Central memory CD8-positive, alpha-beta T cell (primary cell): ENCODE measurements at places on chromosomes 1 and 21.

DNA sequence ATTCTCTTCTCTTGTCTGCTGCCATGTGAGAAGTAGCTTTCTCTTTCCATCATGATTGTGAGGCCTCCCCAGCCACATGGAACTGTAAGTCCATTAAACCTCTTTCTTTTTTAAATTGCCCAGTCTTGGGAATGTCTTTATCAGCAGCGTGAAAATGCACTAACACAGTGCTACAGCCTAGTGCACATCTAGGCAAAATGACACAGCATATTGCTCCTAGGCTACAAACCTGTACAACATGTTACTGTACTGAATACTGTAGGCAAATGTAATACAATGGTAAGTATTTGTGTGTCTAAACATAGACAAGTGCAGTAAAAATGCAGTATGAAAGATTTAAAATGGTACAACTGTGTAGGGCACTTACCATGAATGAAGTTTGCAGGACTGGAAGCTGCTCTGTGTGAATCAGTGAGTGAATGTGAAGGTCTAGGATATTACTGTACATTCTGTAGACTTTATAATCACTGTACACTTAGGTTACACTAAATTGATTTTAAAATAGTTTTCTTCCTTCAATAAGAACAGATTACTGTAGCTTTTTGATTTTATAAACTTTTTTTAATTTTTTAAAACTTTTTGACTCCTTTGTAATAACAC, 69.4 kb downstream of the RGS21 start:
- H3K4me1 ChIP-seq, result no peaks in the 10 kb centered on the region
- H3K27ac ChIP-seq, result no peak overlapping the region
- no peaks in the 10 kb centered on the region for H3K27me3 ChIP-seq
- DNase-seq, result no peak
- H3K36me3 ChIP-seq, result no peaks in the 10 kb centered on the region

DNA sequence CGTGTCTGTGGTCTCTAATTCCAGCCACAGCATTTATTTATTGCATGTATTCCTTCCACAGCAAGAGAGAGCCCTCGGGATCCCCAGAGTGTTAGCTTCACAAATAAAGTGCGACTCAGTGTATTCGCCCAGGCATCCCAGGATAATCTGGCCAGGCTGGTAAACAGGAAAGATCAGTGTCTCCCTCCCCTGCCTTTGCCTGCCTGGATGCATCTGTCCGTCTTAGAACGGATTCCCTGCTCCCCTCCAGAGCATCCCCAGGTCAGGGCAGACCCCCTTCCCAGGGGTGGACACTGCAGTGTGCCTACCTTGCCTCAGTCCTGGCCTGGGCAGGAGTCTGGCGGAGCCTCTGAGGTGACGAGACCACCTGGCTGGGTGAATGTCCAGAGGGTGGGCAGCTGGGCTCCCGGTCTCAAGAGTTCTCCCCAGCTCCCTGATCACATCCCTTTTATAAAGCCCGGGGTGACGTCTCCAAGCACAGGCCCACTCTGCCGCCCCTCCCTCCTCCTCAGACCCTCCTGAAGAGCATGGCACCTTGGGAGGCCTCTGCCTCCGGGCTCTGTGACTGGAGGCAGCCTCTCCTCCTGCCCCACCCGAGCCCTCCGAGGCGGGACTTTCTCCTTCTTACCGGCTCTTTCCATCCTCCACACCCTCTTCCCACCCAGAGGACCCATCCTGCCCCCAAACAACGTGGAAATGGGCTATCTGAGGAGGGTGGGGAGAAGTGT, at the start of gene KISS1:
TSS of gene KISS1 (minus strand) at position 424 of the 728 bp plus-strand sequence. CDS start 3,615 bp downstream, outside the sequence.
- H3K27ac ChIP-seq, result no peak within 1 kb of the TSS
- peaks cover 19% of the 10 kb centered on the region for H3K27me3 ChIP-seq
- no peaks in the 10 kb centered on the region for H3K36me3 ChIP-seq
- no peak for DNase-seq

DNA sequence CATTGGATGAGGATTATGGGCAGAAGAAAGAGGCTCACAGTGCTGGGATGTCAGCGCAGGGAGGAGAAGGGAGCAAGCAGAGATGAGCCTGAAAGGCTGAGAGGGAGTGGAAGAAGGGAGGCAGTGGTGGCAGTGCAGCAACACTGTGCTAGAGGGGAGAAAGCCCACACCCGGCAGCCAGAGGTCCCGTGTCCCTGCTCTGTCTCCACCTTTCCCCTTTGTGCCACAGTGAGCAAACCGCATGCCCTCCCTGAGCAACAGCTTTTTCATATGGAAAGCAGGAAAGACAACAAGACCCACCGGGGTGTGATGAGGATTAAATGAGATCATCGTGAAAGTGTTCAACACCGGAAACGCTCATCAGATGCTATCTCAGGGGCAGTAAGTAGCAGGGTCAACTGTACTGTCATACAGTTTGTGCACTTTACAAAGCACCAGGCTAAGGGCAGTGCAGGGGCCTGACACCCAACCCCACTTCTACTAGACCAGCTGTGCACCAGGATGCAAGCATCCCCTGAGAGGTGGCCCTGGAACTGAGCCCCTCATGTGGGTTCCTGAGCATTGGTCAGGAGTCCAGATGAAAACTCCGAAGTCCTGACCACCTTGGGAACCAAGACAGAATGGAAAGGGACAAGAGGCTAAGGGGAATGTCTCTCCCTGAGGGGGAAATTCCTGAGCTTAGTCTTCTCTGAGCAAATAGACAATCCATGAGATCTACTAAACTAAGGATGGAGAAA, 9.1 kb downstream of the NHLH1 start:
- no peak for DNase-seq
- H3K27me3 ChIP-seq, result no peaks in the 10 kb centered on the region
- peaks cover 17% of the 10 kb centered on the region for H3K4me1 ChIP-seq
- peak overlapping the region; percentile 58 for H3K27ac ChIP-seq

GRCh38 chr1:47761974-47762373, 235.2 kb downstream of the TRABD2B start:
- no peaks in the 10 kb centered on the region for H3K36me3 ChIP-seq
- peaks cover 5% of the 10 kb centered on the region for H3K4me1 ChIP-seq
- peaks cover 65% of the 10 kb centered on the region for H3K27me3 ChIP-seq
- DNase-seq, result no peak
- no peak overlapping the region for H3K4me3 ChIP-seq

DNA sequence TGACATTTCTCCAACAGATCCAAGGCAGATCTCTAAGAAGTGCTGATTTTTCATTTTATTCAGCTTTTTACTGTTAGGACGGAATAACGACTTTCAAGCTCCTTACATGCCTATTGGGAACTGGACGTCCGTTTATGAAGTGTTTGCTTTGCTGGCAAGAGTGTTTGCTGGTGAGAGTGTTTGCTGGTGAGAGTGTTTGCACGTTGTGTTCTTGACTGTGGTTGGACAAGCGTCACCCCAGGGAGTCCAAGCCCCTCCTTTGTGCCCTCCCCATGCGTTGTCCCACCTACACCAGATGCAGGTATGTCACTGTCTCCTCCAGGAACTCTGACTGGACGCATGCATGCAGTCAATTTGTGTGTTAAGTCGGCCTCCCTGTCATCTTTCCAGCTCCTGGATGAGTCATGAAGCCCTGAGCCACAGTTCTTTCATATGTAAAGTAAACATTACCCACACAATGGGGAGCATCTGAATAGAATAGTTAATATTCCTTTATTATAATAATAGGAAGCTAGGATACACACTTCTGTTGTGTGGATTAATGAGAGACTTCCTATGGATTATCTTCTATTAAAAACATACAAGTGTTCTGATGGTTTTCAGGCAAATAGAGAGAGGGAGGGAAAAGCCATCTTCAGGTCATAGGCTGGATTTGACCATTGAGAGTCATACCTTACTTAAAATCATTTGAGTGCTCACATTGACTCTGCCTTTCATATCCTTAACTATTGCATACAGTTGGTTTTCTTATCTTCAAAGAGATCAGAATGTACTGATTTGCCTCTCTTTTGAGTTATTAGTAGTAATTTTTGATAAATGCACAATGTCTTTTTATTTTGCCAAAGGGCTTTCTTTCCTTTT, 119.2 kb downstream of the GALNT2 start:
- H3K27me3 ChIP-seq, result no peaks in the 10 kb centered on the region
- peaks cover 9% of the 10 kb centered on the region for H3K36me3 ChIP-seq
- peak overlapping the region; percentile 8 for H3K27ac ChIP-seq
- peaks cover 61% of the 10 kb centered on the region for H3K4me1 ChIP-seq
- DNase-seq, result no peak

GRCh38 chr1:194078765-194079164, 892.4 kb upstream of the B3GALT2 start:
- no peaks in the 10 kb centered on the region for H3K4me1 ChIP-seq
- no peak for DNase-seq
- no peaks in the 10 kb centered on the region for H3K27me3 ChIP-seq
- H3K27ac ChIP-seq, result no peak overlapping the region
- H3K36me3 ChIP-seq, result no peaks in the 10 kb centered on the region

- no peak for DNase-seq
- H3K36me3 ChIP-seq, result no peaks in the 10 kb centered on the region
- H3K27me3 ChIP-seq, result peaks cover 18% of the 10 kb centered on the region
- H3K4me3 ChIP-seq, result no peak overlapping the region
These were observed 356 bp downstream of the TSPAN1 start for GRCh38 chr1:46175243-46175642.

DNA sequence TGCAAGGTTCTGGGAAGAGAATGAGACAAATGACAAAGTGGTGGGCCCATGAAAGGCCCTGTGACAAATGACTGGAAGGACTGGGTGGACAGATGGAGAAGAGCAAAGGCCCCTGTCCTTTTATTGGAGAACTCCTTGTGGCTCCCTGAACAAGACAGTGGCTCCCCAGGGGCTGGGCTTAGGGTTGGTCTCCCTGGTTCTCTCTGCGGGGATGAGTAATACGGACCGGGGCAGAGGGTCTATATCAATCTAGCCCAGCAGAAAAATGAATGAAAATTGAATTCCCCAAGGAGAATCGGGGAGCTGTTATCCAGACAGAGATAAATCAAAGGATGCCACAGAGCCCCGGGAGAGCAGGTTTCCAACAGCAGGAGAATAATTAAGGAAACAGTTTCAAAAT, 5.2 kb upstream of the LHX4 start:
- peaks cover 3% of the 10 kb centered on the region for H3K36me3 ChIP-seq
- no peak for DNase-seq
- no peak overlapping the region for H3K4me3 ChIP-seq

DNA sequence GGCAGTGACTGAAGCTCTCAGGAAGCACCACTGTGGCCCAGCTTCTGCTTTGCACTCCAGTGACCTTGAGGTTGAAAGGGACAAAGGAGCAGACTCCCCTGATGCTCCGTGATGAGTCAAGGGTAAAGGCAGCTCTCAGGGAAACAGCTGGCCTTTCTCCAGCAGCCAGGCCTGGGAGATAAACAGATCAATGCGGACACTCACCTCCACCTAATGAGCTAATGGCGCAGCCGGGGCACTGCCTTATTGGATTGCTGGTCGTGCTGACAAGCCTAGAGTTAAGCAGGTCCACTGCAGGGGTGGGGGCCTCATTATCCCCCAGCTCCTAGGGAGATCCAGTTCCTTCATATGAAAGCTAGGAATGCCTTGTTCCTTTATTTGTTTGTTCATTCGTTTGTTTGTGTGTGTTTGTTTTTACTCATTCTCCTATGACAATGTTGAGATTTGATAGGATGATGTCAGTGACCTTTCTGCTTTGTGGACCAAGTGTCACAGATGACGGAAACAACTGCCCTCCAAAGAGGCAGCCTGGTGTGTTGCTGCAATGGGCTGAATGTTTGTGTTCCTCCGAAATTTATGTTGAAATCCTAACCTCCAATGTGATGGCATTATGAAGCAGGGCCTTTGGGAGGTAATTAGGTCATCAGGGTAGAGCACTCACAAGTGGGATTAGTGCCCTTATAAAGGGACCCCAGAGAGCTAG, 141.4 kb upstream of the BEND5 start:
- no peak for DNase-seq
- peaks cover 3% of the 10 kb centered on the region for H3K36me3 ChIP-seq
- no peaks in the 10 kb centered on the region for H3K4me1 ChIP-seq

GRCh38 chr21:39454949-39455668, 3.3 kb downstream of the SH3BGR start:
- H3K4me3 ChIP-seq, result no peak overlapping the region
- no peaks in the 10 kb centered on the region for H3K36me3 ChIP-seq
- DNase-seq, result no peak
- peaks cover 24% of the 10 kb centered on the region for H3K27me3 ChIP-seq

GRCh38 chr1:206591696-206592095, 20.6 kb downstream of the EIF2D start:
- peak overlapping the region; percentile 88 for H3K27ac ChIP-seq
- no peak overlapping the region for H3K4me3 ChIP-seq
- DNase-seq, result no peak
- H3K27me3 ChIP-seq, result no peaks in the 10 kb centered on the region

DNA sequence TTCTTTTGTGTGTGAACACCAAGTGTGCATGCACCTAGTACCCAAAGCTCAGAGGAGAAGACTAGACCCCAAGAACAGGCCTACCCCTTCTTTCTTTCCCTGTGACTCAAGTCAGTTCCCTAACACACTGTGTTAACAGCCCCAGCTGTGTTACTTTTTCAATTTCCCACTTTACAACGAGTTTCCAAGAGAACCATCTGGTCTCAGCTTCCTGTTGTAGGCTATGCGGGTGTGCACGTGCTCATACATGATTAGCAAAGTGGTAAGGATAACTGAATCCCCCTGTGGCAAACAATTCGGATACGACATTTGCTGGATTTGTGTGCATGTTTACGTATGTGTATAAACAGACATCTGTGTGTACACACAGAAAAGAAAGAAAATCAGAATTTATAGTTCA, 17.9 kb downstream of the IFNAR2 start:
- peak overlapping the region; percentile 89 for H3K27ac ChIP-seq
- peaks cover 81% of the 10 kb centered on the region for H3K36me3 ChIP-seq
- H3K4me1 ChIP-seq, result peaks cover 49% of the 10 kb centered on the region
- H3K27me3 ChIP-seq, result no peaks in the 10 kb centered on the region
- H3K4me3 ChIP-seq, result no peak overlapping the region

DNA sequence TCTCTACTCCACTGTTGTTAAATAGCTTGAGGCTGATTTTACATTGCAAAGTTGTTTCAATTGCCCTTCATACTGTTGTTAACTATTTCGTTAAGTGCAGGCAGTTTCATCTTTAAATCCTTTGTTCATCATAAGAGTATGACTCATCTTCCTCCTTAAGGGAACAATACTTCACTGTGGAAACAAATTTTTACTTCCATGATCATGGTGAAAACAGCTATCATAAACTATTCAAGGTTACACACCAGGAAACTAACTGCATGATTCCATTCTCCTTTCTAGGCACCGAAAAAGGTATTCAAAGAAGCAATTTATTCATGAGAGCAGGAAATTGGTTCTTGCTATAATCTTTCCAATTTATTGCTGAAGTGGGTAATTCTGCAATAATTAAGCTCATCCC, 593.2 kb downstream of the LRRIQ3 start:
- no peaks in the 10 kb centered on the region for H3K4me1 ChIP-seq
- H3K4me3 ChIP-seq, result no peak overlapping the region
- no peaks in the 10 kb centered on the region for H3K36me3 ChIP-seq
- H3K27ac ChIP-seq, result no peak overlapping the region

- H3K27ac ChIP-seq, result no peak overlapping the region
- H3K36me3 ChIP-seq, result no peaks in the 10 kb centered on the region
- no peaks in the 10 kb centered on the region for H3K4me1 ChIP-seq
- no peak for DNase-seq
- H3K27me3 ChIP-seq, result peaks cover 35% of the 10 kb centered on the region
- no peak overlapping the region for H3K4me3 ChIP-seq
These were observed 41.2 kb downstream of the GNG12 start for GRCh38 chr1:67792103-67792502.
